ENCODE measurements at places on chromosomes 11 and 22.
A peak's percentile ranks its signal among the peaks of the same experiment; 100 is the strongest.

DNA sequence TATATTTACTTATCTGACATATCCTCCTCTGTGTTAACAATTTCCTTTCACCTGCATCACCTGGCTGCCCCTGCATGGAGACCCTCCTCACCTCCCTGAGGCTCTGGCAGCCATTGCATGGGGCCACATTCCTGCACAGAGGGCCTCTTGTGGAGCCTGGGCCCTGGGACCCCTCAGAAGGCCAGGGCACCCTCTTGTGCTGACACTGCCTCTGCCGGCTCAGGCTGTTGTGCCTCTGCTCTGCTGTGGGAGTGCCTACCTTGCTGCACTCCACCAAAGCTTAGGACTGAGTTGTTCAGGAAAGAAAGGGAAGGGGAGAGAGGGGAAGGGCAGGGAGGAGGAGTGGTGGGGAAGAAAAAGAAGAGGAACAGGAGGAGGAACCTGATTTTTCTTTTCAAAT, 194.5 kb downstream of the ADAMTS15 start:
- no peak for DNase-seq

DNA sequence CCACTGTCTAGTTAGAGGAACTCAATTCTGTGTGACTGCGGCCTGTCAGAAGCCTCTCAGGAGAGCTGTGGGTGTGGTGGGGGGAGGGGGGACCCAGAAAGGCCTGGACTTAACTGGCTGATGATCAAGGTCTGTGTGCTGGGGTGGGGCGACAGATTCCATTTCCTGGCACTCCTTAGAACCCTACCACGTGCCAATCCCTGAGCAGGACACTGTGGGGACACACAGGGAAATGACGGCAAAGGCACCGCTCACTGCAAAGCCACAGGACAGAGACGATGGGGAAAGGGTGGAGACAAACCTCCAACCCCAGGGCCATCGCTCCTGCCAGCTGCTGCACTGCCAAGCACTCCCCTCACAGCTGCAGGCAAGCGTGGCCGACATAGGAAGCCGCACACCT, 58.4 kb upstream of the BID start:
- DNase-seq, result no peak

GRCh38 chr22:43398246-43398645, 13.6 kb upstream of the MPPED1 start:
- DNase-seq, result no peak

DNA sequence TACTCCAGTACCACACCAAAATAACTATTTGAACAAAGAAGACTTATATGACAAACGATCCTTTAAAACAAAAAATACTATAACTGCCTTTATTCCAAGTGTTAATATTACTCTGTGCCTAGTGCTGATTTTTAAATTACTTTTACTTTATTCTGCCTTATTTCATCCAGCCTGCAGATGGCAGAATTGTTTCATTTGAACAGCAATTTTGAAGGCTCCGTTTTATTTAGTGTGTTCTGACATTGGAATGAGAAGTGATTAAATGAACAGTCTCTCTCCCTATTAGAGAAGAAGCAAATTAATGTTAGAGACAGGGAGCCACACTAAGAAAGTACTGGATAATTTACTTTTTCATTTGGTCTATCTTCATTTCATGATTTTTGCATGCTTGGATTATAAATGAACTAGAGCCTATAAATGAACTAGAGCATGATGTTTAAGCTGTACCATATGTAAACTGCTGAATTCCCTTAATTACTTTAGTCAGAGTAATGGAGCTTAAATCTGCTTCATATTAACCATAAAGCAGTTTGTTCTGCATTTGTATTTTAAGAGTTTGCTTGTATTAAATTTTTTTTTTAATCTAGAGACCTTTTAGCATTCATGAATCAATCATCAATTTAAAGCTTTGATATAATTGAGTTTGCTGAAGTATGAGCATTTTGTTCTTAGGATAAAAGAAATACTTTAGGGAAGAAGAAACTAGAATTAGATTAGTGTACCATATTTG, 9.8 kb downstream of the PDHX start:
- DNase-seq, result no peak

- no peak for DNase-seq
Measured at GRCh38 chr11:96579656-96580055, 189.8 kb downstream of the JRKL start.

DNA sequence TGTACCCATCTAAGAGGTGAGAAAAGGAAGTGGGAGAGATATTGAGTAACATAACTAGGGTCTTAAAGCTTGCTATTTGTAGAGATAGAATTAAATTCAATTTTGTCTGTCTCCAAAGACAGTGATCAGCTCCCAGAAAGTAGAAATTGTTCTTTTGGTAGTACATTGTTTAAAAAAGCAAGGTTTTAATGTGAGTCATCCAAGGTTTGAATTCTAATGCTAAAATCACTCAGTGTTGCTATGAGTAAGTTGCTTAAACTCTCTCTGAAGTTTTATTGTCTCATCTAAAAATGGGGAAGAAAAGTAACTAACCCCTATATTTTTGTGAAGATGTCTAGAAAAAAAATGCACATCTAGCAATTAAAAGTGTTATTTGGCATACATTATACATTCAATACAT, 1004.5 kb upstream of the CCDC90B start:
- no peak for DNase-seq

DNA sequence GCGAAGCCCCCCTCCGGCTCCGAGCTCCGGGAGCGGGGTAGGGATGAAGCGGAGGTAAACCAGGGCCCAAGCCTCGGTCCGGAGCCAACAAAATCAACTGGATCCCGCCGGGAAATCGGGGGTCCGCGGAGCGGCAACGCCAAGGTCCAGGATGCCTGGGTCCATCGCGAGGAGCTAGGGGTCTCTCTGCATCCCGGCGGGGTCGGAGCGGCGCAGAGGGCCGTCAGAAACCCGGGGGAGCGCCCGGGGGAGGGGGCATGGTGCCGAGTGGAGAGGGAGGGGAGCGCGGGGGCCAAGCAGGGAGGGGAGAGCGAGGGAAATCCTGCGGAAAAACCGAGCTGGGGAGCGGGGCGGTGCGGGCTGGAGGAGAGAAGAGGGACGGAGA, 51.8 kb downstream of the SLC22A12 start:
- peak; percentile 46 for DNase-seq

GRCh38 chr11:14593671-14594070, 49.9 kb upstream of the PDE3B start:
- DNase-seq, result no peak

GRCh38 chr11:131389582-131389981, 19.2 kb downstream of the NTM start:
- DNase-seq, result no peak

DNA sequence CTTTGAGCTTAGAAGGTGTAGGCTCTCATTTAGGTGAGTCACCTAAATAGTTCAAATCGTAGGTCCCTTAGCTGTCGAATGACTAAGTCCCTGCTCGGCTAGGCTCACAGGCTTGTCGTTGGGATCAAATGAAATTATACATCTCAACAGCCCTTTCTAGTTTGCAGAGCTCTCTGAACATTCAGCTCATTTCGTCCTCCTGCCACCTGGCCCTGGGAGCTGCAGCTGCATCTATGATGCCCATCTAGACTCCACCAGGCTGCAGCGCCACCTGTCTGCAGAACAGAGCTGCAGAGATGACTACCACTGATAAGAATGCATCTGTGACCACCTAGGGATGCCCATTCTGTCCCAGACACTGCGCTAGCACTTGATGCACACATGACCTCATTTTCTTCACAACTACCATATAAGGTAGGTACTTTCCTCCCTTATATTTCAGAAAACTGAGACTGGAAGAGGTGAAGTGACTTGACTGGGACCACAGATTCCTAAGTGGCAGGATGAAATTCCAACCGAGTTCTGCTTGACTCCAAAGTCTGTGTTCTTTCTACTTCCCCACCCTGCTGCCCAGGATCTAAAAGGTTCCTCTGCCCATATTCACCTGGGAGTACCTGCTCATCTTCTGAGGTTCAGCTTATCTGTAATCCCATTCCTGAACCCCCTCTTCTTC, 141.1 kb upstream of the NARS2 start:
- peak; percentile 89 for DNase-seq

GRCh38 chr22:21990445-21991303, 8.1 kb upstream of the TOP3B start:
- DNase-seq, result no peak

- DNase-seq, result no peak
Measured at GRCh38 chr22:49142296-49142695, 685.4 kb downstream of the BRD1 start.

DNA sequence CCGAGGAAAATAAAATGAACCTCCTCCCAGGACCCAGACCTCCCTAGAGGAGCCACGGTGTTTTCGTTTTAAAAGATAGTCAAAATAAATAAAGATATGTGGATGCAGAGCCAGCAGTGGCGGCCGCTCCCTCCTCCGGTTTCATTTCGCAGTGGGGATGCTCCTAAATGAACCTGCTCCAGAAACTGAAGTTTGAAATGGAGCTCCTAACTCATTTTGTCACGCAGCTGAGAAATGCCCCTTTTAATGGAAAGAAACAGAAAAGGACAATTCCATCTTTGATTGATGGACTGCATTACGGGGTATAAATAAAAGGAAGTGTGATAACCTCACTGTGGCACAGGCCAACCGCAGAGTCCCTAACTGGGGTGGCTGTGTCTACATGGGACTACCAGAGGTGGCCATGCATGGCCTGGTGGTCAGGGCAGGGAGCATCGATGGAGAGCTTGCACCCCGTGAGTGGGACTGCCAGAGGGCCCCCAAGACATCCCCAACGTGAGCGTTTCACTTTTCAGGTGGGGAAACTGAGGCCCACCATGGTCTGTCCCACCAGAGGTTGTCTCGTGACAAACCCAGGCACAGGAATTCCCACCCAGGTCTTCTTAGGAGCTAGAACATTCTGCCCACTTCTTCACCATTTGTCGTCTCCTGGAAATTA, 426.6 kb downstream of the BRD1 start:
- no peak for DNase-seq

- no peak for DNase-seq
Measured at GRCh38 chr22:49943405-49943765, 17.2 kb upstream of the PIM3 start.

- no peak for DNase-seq
Measured at GRCh38 chr22:42644422-42645340, 4.3 kb upstream of the ATP5MGL start.

- peak; percentile 64 for DNase-seq
Measured at GRCh38 chr11:69444381-69445130, 36.9 kb upstream of the LINC01488 start.

- no peak for DNase-seq
Measured at GRCh38 chr11:81839016-81839415, 894.6 kb downstream of the FAM181B start.

- no peak for DNase-seq
Measured at GRCh38 chr11:9525116-9525515, 48.4 kb upstream of the WEE1 start.

GRCh38 chr22:31639436-31640039, 22.5 kb downstream of the PISD start:
- DNase-seq, result no peak

DNA sequence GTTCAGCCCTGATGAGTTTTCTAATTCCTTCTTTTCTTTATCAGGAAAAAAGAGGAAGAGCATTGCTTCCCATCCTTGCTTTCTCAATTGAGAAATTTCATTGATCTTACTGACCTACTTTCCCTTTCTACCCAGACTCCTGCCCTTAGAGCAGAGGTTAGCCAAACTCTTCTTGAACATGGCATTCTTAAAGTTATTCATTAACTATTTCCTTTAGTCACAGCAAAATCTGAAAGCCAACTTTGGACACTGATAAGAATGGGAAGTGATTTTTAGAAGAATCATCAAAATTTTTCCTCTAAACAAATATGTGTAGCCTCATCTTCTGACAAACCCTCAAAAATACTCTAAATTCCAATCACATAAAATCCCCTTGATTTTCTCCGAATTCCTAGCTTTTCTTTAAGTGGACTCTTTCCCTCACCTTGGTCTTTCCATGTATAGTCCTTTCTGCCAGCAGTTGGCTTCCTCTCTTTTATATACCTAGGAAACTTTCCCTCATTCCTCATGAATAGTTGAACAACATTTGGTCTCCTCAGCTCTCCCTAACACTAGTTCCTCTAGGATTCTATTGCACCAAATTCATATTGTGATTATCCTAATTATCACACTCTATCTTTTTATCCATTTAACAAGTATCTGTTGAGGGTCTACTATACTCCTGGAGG, 566.7 kb upstream of the CCDC90B start:
- DNase-seq, result no peak

DNA sequence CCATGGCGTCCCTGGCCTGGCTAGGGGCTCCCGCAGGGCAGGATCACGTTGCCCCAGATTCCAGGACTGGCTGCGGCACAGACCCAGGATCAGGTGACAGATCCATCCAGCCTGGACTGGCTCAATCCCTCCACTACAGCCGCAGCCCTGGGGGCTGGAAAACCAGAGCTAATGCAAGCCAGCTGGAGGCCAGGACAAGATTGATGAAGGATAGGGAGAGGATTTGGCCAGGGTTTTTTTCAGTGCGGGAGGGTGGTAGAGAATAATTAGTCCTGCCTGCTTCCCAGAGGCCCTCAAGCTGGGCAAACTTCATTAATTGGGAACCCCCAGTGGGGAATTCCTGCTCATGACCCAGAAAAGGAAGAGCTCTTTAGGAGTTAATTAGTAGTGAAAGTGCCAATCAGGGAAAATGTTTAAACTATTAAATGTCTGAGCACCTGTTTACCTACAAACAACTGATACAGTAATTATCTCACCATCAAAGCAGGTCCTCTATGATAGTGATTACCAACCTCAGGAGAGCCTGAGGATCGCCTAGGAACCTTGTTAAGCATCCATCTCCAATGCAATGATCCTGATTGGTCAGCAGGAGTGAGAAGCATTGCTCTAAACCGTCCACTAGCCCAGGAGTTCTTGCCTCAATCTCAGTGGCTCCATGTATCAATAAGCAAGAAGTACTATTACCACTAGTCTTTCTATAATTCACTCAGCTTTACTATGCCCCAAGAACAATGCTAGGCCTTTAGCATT, 33.0 kb upstream of the MYOD1 start:
- peak; percentile 48 for DNase-seq

DNA sequence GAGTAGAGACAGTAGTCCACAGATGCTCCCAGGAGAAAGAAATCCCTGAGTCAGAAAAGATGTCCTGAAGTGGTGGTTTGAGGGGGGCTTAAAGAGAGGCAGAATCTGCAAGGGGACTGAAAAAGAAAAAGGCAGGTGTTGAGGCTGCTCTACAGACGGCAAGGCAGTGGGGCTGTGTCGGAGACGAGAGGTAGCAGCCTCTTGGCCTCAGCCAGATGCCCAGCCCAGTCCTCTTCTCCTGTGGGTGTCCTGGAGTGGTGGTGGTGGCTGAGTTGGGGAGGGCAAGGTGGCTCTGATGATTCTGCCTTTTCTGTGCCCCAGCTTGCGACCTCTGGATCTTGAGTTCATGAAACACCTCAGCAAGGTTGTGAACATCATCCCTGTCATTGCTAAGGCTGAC, 9.3 kb upstream of the WBP2NL start:
- DNase-seq, result no peak

Measured in WTC11 (cell line).